NCI-H446 treated with DMSO at 0.1 percent for 48 hours (cell line): ENCODE measurements at places on chromosomes 1 and 21.

- no peak for DNase-seq
These were observed 240.2 kb upstream of the PTBP2 start for GRCh38 chr1:96481409-96481808.

- DNase-seq, result no peak
These were observed 53.2 kb downstream of the PRKCZ start for GRCh38 chr1:2103266-2103900.

DNA sequence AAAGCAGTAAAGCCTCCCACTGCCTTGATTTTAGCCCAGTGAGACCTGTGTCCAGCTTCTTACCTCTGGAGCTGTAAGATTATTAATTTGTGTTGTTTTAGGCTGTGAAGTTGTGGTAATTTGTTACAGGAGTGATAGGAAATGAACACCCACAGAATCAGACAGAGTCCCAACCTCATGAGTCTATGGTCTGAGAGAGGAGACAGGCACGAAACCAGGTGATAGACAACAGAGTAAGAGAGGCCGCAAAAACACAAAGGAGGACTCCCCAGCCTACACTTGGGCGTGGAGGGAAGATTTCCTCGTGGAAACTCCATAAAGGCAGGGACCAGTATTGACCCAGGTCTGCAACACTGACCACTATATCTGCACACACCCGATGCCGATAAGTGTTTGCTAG, 234.6 kb upstream of the JUN start:
- DNase-seq, result no peak

GRCh38 chr1:13828454-13829151, 128.6 kb downstream of the PRDM2 start:
- DNase-seq, result no peak

DNA sequence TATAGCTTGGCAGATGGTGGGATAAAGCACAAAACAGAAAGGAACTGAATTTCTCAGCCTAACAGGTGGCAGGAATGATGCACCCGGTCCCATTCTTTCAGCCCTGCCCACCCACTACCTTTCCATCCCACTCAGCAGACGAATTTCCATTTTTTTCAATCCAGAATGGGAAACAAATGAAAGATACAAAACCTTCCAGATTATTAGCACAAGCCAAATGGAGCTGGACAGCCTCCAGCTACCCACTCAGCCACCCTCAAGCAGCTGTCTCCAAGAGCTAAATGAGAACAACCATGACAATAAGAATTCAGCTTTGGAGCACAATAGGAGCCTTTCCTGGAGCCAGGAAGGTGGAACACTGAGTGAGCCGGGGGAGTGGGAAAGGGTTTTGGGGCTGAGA, 96.3 kb upstream of the ST6GALNAC5 start:
- DNase-seq, result peak; percentile 89

GRCh38 chr1:51956528-51957509, 33.7 kb downstream of the RAB3B start:
- DNase-seq, result no peak

DNA sequence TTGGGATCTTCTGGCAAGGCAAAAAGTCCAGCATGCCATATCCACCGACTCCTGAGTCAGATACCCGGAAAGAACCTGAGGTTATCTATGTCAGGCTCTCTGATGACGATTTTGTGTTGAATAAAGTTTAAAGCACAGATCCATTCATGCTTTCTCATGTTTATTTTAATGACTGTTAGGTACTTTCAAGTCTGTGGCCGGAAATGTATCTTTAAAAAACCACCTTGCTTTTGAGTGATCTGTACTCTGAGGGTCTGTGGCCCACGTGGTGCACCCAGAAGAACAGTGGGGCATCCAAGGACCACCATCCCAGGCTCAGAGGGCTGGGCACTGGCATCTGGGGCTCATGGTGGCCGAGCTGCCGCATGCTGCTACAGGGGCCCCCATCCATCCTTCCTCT, 30.1 kb upstream of the VASH2 start:
- DNase-seq, result no peak

GRCh38 chr21:34707876-34708325, 39.1 kb downstream of the CLIC6 start:
- no peak for DNase-seq

- DNase-seq, result no peak
These were observed 29.2 kb downstream of the VASH2 start for GRCh38 chr1:212979340-212980122.

DNA sequence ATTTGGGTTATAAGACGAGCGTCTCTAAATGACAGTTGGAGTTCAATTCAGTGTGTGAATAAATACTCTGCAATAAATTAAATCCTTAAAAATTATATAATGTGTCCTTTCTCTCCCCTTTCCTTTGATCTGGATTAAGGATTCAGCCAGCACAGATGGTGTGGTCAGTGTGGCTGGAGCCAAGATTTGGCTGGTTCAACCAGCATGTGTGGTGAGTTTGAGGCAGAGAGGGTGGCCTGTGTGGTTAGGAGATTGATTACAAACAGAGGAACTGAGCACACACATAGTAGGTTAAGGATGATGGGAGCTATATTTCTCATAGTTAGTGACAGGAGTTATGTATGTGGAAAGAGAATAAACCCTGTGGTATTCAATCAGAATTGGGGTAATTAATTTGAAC, 14.2 kb upstream of the AMIGO1 start:
- DNase-seq, result no peak

- DNase-seq, result no peak
These were observed 60.9 kb downstream of the HTR6 start for GRCh38 chr1:19725606-19726005.

DNA sequence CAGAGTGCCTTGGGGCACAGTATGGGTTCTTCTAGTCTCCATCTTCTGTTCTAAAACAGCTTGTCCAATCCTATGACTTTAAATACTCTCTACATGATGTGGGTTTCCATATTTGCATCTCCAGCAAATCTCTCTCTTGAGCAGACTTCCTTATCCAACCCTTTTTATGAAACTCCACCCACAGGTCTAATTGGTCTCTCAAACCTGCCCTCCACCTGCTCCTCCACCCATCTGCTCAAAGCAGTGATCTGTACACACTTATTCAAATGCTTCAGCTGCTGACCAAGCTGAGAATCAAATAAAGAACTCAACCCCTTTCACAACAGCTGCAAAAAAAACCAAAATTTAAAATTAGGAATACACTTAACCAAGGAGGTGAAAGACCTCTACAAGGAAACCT, 11.5 kb downstream of the MCOLN2 start:
- no peak for DNase-seq

GRCh38 chr21:20822666-20823065, 175.5 kb upstream of the NCAM2 start:
- DNase-seq, result no peak

- DNase-seq, result no peak
These were observed 20.3 kb upstream of the SLC30A1 start for GRCh38 chr1:211599250-211599649.

DNA sequence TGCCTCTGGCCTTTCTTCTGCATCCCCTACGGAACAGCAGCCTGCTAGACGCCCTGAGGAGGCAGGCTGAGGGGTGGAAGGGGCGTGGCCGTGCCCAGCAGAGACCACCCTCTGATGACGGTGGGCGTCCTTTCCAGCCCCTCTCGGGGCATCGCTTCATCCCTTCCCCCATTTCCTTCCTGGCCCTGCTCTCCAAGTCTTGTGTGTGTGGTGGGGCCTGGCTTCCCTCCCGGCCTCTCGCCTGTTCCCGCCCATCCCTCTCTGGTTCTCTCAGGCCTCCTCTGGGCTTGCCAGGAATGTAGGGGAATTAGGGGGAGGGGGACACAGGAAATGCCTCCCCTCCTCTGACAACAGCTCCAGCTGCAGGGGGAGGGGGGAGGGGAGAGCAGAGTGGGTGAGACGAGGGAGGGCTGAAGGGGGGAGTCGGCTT, 51.1 kb downstream of the SKI start:
- DNase-seq, result no peak

DNA sequence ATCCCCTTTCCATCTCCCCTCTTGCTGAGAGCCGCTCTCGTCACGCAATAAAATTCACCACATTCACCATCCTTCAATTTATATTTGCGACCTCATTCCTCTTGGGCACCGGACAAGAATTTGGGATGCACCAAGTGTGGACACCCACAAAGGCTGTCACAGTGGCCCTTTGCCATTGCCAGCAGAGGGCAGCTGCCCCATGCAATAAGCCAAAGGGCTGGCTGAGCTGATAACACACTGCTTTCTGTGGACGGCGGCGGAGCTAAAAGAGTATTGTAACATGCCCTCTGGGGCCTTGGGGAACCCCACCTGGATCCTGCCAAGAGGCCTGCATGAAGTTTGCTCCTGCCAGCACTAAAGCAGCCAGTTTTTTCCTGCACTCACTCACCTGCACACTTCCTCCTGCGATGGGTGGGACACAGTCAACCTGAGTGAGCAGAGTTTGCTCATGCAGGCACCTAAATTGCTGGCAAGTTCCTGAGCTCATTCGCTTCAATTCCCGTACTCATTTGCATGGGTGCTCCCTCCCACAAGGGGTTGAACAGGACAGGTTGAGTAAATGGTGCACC, 792.3 kb upstream of the ADAMTS5 start:
- DNase-seq, result no peak

DNA sequence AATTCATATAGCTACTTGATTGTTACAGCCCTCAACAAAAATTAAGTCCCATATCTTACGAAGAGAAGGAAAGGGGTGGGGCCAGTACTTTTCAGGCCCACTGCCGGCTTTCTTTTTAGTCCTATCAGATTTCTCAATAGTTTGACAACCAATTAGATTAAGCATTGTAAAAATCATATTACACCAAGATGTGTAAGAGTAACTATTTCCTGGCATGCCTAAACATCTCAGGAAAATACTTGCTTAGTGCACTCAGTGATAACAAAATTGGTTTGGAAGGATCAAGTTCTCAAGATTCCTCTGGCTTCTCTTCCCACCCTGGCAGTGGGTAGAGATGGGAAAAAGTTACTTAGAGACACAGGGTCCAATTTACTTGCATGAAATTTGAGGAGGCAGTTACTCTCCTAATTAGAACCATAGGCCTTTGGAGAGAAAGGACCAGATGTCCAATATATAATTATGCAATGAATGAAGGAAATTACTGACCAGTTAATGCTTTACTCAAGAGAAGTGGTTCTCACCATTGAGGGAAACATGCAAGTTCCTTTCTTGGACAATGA, 30.1 kb downstream of the STPG1 start:
- no peak for DNase-seq

GRCh38 chr1:233940908-233941307, 36.4 kb downstream of the SLC35F3 start:
- no peak for DNase-seq

DNA sequence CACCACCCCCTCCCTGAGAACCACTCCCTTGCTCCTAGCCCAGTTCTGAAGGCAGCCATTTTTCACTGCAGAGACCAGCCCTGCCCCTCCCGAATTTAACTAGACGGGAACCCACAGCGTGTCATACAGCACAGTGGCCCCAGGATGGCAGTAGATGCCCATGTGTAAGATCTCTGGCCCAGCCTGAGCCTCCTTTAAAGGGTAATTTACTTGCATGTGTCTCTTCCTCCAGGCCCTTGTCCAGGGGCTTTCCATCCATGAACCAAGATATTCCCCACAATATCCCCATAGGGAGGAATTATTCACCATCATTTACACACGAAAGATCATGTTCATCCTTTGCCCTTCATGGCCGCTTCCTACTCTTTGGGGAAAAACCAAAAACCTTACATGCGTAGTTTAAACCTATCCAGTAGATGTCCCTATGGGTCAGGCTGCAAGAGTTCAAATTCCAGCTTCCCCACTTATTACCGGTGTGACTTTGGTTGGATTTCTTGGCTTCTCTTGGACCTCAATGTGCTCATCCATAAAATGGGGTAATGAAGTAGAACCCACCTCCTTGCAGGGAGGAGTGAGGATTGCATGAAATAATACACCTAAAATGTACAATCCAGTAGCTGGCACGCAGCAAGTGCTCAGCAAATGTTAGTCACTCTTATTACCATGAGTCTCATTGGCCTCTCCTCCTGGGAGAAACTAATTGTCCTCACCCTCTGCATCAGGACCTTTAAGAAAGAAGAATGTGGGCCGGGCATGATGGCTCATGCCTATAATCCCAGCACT, 4.0 kb upstream of the LACTBL1 start:
- DNase-seq, result peak; percentile 67

DNA sequence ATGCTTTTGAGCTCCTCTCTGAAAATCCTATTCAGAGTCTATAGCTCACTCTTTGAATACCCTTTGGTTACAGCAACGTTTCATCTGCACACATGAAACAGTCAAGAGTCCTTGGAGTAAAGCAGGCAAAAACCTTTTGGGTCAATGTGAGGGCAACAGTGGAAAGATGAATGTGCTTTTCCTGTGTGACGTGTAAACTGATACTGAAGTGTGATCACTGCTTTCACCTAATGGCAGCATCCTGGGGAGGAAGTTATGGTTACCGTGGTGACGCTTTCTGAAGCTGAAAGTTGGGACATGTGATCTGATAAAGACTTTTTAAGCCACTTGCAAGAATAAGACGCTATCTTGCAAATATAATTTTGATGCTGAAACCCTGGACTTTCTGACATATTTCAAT, 160.0 kb downstream of the SEC16B start:
- DNase-seq, result no peak

- DNase-seq, result peak; percentile 17
These were observed 26.4 kb downstream of the ABCA4 start for GRCh38 chr1:94094469-94095111.

- no peak for DNase-seq
These were observed 18.2 kb downstream of the TMEM201 start for GRCh38 chr1:9606948-9607347.

GRCh38 chr21:43627527-43627926, 31.8 kb downstream of the HSF2BP start:
- no peak for DNase-seq

DNA sequence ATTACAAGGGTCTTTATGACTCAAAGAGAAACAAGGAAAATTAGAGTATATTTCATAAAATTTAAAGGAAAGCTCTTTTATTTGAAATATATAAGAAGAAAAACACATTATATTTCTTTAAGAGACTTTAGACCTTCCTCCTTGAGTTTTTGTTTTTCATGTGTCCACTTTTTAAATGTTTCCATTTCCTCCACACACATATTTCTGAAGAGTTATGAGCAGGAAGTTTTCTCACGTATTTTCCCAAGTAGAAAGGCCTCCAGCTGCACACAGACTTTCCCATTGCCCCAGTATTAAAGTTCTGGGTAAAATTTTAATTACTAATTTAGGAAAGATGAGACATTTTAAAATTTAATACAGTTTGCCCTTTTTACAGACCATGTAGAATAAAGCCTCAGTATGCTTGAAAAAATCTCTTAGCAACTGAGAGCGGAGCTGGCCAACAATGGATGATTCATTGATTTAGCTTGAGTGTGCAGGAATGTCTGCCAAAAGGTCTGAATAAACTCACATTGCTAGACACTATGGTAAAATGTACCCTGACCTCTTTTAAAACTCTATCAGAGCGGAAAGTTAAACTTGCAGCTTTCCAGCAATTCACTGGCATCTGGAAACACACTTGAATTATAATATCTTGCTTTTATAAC, 57.9 kb downstream of the DDAH1 start:
- peak; percentile 65 for DNase-seq

DNA sequence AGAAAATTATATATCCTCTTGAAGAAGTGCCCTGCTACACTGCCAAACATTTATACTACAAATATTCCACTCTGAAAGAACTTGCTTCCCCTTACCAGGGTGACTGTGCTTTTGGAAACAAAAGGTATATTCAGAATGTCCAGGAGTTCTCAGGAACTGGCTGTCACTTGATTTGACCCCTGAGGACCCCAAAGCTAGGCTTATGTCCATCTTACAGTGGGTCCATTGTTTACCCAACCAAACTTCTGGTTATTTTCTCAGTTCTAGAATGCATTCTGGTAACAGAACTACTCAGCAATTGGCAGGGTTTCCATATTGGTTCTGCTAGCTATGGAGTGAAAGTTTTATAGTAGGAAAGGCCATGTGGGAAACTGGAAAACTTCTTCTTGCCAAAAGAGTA, 207.1 kb upstream of the KCTD3 start:
- DNase-seq, result no peak

GRCh38 chr21:18142655-18143054, 102.0 kb upstream of the CHODL start:
- DNase-seq, result no peak
